Lower lobe of right lung (tissue), 2 donors: ENCODE measurements at places on chromosomes 2 and 18. TPM values are rescaled to one million over a fixed set of nuclear protein-coding genes. Genes with fewer than 3 reads are reported as not detected.

- H3K4me1 ChIP-seq: peaks cover 40% of the 10 kb centered on the region
- no peak overlapping the region for H3K4me3 ChIP-seq
- no peak for DNase-seq
- no peak overlapping the region for H3K27ac ChIP-seq
- H3K27me3 ChIP-seq: no peaks in the 10 kb centered on the region
These were observed 44.7 kb upstream of the FLACC1 start for GRCh38 chr2:201401815-201402214.

GRCh38 chr2:208025814-208026184 lies 472 bp upstream of the PLEKHM3 start:
- no peaks in the 10 kb centered on the region for H3K36me3 ChIP-seq
- peak overlapping the region; percentile 91 for H3K4me3 ChIP-seq
- no peaks in the 10 kb centered on the region for H3K27me3 ChIP-seq
- peak overlapping the region; percentile 86 for H3K27ac ChIP-seq

The AKAIN1 gene
- not detected for total RNA-seq

The SCYGR1 gene
- not detected for total RNA-seq
